Activated T-cell treated with anti-CD3 and anti-CD28 coated beads, Interleukin-2, amount 50 U/mL, for 72 hours (primary cell): ENCODE measurements at places on chromosomes 6 and 20. TPM values are rescaled to one million over a fixed set of nuclear protein-coding genes. Genes with fewer than 3 reads are reported as not detected.

DNA sequence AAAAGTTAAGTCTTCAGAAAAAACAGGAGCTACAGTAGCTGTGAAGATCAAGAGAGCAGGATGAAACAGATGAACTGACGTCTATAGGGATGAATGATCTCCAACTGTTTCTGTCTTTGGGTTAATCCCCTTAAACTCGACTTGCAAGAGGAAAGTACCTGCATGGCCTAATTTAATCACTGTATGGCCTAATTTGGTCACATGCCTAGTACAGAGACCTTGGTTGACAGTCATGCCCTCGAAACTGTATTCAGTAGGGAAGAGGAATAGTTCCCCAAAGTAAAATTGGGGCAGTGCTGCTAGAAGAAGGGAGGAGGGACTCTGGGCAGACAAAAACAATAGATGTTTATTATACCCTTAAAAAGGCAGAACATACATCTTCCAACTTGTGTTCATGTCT, 10.0 kb upstream of the SMAP1 start:
- no peak overlapping the region for H3K27ac ChIP-seq
- H3K4me1 ChIP-seq: no peaks in the 10 kb centered on the region
- DNase-seq: no peak

The PRDM1 gene
- total RNA-seq: 107 TPM

GRCh38 chr6:14040042-14040441, 77.5 kb upstream of the CD83 start:
- no peak for DNase-seq
- H3K27me3 ChIP-seq: peaks cover 40% of the 10 kb centered on the region
- peaks cover 9% of the 10 kb centered on the region for H3K4me1 ChIP-seq
- H3K27ac ChIP-seq: no peak overlapping the region

DNA sequence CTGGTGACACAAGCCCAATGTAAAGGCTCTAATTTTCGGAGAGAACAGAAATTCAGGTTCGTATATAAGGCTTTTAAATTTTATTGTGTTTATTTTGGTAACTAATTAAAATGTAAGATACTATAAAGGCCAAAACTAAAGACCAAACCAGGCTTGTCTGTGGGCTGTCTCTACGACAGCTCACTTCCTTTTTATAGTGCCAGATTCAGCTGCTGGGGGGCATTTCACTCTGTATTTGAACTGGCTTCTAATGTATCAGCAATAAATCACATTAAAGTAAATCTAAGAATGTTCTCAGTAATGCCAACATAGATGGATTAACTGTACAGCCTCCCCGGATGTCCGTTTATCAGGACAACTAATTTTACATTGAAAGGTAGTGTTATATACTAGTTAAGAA, 31.1 kb upstream of the STXBP5 start:
- H3K4me1 ChIP-seq: no peaks in the 10 kb centered on the region
- H3K27ac ChIP-seq: no peak overlapping the region
- no peak for DNase-seq
- H3K4me3 ChIP-seq: no peak overlapping the region
- no peaks in the 10 kb centered on the region for H3K36me3 ChIP-seq
- no peaks in the 10 kb centered on the region for H3K27me3 ChIP-seq

The NRN1 gene
- total RNA-seq: 2.5 TPM

DNA sequence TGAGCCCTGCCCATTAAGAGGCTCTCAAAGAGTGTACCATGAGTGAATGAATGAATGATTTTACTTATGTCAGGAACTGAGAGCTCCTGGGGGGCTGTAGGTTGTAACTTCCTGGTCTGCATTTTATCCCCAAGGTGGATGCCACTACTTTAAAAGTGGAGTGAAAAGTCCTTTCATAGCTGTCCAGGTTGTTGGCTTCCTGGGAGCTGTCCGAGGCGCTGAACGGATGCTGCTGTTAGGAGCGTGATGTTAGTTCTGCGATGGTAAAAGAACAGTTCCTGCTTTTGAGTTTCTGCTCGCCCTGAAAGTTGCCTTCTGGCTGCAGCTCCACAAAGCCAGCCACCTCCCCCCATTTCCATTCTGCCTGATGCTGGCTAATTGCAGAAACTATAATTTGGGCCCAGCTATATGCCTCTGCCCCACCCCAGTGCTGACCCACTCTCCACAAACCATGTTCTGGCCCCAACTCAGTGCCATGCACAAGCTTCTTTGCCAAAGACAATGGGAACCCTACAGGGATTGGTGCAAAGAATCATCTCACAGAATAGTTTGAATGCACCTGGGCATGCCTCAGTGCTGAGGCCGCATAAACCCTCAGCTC, 330.9 kb upstream of the CDH4 start:
- no peaks in the 10 kb centered on the region for H3K4me1 ChIP-seq
- DNase-seq: no peak
- H3K27me3 ChIP-seq: peaks cover 19% of the 10 kb centered on the region
- no peak overlapping the region for H3K4me3 ChIP-seq
- H3K27ac ChIP-seq: no peak overlapping the region

DNA sequence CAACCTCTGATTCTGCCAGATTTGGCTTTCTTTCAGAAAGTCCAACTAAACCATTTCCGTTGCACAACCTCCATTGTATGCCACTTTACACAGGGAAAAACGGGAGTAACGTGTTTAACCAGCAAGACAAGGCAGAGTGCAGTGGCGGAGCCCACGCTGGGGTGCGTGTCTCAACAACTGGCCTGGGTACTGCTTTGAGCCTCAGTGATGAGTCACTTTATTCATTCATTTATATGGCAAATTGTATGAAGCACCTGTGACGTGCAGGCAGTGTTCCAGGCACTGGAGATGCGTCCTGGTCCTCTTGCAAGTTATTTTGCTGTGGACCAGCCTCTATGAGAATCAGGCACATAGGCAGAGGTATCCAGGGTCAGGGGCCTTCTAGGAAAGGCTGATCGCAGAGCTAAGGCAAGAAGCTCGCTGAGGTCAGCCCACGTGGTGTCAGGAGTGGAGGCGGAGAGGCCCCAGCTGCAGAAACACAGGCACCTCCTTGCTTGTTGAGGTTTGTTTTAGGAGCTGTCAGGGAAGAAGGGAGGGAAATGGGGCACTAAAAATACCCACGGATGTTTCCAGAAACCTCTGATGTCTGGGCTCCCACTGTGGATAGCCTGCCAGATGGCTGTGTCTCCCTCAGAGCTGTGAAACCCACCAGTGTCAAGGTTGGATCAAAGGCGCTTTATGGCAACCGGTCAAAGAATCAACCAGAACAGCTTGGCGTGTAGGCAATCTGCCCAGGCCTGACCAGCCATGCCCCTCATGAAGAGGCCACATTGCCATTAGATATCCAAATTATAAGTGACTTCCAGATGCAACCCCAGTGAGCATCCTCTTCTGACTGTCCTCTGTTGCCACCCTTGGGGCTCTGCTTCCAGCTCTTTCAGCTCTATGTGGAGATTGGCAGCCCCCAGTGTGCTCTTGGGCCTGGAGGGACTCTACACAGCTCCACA, 157.2 kb downstream of the CD83 start:
- H3K4me1 ChIP-seq: peaks cover 65% of the 10 kb centered on the region
- H3K27ac ChIP-seq: no peak overlapping the region
- peaks cover 9% of the 10 kb centered on the region for H3K36me3 ChIP-seq
- H3K4me3 ChIP-seq: peak overlapping the region; percentile 13
- no peaks in the 10 kb centered on the region for H3K27me3 ChIP-seq

The CGA gene
- not detected for total RNA-seq

- peak overlapping the region; percentile 71 for H3K4me3 ChIP-seq
- H3K27ac ChIP-seq: peak overlapping the region; percentile 91
- H3K36me3 ChIP-seq: no peaks in the 10 kb centered on the region
- peak; percentile 61 for DNase-seq
Measured at GRCh38 chr6:35728683-35729678, 7.9 kb upstream of the ARMC12 start.

- H3K4me1 ChIP-seq: peaks cover 7% of the 10 kb centered on the region
- H3K4me3 ChIP-seq: no peak overlapping the region
- no peaks in the 10 kb centered on the region for H3K36me3 ChIP-seq
- no peak for DNase-seq
- peaks cover 23% of the 10 kb centered on the region for H3K27me3 ChIP-seq
Measured at GRCh38 chr20:24211972-24212371, 223.4 kb upstream of the GGTLC1 start.

GRCh38 chr20:13960525-13960924, 29.9 kb downstream of the SEL1L2 start:
- H3K27ac ChIP-seq: no peak overlapping the region
- no peaks in the 10 kb centered on the region for H3K27me3 ChIP-seq
- no peak overlapping the region for H3K4me3 ChIP-seq
- DNase-seq: no peak
- H3K36me3 ChIP-seq: no peaks in the 10 kb centered on the region

DNA sequence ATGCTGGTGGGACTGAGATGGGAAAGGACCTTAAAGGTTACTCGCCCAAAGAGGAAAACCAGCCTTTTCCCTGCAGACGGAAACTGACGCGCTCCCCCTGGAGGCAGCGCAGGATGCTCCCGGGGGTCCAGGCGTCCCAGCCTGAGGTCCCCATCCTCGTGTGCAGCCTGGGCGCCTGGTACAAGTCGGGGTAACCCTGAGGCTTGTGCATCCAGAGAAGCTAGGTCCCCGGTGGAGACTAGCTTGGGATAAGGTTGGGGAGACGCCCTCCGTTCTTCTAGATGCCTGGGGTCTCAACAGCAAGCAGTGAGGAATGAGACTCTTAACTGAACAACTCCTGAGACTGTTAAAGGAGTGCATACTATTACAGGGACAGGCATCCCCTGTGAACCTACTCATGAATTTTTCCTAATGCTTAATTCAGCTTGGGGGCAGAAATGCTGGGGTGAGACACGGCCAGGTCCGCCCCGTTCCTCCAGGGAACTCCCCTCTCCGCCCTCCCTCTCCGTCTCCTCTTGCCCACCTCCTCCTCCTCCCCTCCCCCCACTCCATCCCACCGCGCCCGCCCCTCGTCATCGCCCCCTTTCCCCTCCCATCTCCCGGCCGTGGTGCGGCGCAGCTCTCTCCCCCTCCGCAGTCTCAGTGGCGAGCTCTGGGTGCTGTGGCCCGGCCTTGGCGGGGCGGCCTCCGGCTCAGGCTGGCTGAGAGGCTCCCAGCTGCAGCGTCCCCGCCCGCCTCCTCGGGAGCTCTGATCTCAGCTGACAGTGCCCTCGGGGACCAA, at the start of gene PRSS35:
TSS of gene PRSS35 (plus strand) at position 634 of the 781 bp plus-strand sequence. CDS start 10,908 bp downstream, outside the sequence.
- peak; percentile 21 for DNase-seq
- H3K4me3 ChIP-seq: peak within 1 kb of the TSS; percentile 66
- no peak within 1 kb of the TSS for H3K27ac ChIP-seq
- no peaks in the 10 kb centered on the region for H3K36me3 ChIP-seq
- peaks cover 4% of the 10 kb centered on the region for H3K4me1 ChIP-seq
- H3K27me3 ChIP-seq: peaks cover 51% of the 10 kb centered on the region

DNA sequence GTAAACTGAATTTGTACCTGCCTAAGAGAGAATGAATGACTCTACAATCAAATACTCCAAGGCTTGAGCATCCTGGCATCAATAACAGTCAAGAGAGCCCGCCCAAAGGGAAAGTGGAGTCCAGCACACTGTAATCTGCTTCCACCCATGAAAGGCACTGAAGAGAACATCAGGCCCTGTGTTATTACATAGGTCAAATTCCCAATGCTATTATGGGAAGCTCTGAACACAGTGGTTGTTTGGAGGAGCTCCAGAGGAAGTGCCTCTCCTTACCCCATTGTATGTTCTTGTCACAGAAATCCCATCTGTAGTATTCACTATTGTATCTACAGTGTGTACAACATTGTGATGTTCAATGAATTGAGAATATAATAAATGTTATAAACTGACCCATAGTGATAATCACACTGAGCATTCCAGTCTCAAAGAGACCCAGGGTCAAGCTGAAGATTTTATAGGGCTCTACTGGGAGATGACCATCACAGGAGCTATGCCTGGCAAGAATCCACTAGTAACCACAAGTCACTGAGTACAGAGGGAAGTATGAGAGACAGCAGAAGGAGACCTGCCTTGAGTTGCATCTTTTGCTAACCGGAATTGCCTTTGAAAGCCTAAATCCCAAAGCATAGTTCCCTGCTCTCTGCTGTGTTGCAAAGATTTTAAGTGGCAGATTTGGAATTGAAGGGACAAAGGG, 446.7 kb downstream of the GJA1 start:
- DNase-seq: no peak
- no peak overlapping the region for H3K4me3 ChIP-seq
- no peaks in the 10 kb centered on the region for H3K27me3 ChIP-seq
- H3K27ac ChIP-seq: no peak overlapping the region
- no peaks in the 10 kb centered on the region for H3K36me3 ChIP-seq

The PLG gene
- total RNA-seq: 0.49 TPM

GRCh38 chr20:50096237-50096636, 16.7 kb downstream of the UBE2V1 start:
- peak overlapping the region; percentile 82 for H3K27ac ChIP-seq
- no peaks in the 10 kb centered on the region for H3K27me3 ChIP-seq

- peaks cover 59% of the 10 kb centered on the region for H3K4me1 ChIP-seq
- no peak for DNase-seq
- H3K27ac ChIP-seq: no peak overlapping the region
- no peak overlapping the region for H3K4me3 ChIP-seq
- H3K27me3 ChIP-seq: peaks cover 4% of the 10 kb centered on the region
Measured at GRCh38 chr20:8154638-8155037, 22.6 kb downstream of the PLCB1 start.

DNA sequence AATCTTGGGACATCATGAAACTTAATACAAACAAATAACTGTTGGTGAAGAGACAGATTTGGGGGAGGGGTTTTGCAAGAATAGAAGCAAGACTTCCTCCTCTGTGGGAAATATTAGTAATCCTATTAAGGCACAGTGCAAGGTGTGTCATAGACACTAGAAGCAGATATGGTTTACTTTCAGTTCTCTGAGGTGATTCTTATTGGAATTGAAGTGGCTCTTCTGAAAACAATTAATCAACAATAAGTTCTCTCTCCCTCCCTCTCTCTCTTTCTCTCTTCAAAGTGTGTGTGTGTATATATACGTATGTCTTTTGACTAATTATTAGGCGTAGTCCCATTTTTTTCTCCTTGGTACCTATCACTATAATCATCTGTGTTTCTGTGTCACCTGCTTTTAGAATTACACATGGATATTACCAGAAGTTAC, 99.8 kb downstream of the HIVEP2 start:
- no peak for DNase-seq
- H3K36me3 ChIP-seq: no peaks in the 10 kb centered on the region
- peaks cover 96% of the 10 kb centered on the region for H3K4me1 ChIP-seq
- no peaks in the 10 kb centered on the region for H3K27me3 ChIP-seq

The APOM gene
- 5.0 TPM for total RNA-seq

The HCK gene
- 0.50 TPM for total RNA-seq

The CASS4 gene
- 3.5 TPM for total RNA-seq

- no peak for DNase-seq
- H3K4me3 ChIP-seq: no peak overlapping the region
- no peaks in the 10 kb centered on the region for H3K4me1 ChIP-seq
- H3K36me3 ChIP-seq: no peaks in the 10 kb centered on the region
Measured at GRCh38 chr20:12999201-12999600, 9.6 kb upstream of the SPTLC3 start.

The SALL4 gene
- total RNA-seq: 0.10 TPM

The C6orf52 gene
- 2.7 TPM for total RNA-seq

- no peak overlapping the region for H3K27ac ChIP-seq
- no peak for DNase-seq
- H3K27me3 ChIP-seq: peaks cover 6% of the 10 kb centered on the region
- H3K36me3 ChIP-seq: no peaks in the 10 kb centered on the region
- no peak overlapping the region for H3K4me3 ChIP-seq
Measured at GRCh38 chr20:57047281-57048026, 219.0 kb downstream of the BMP7 start.

The OVOL2 gene
- 0.25 TPM for total RNA-seq

The HLA-G gene
- not detected for total RNA-seq

- H3K36me3 ChIP-seq: peaks cover 46% of the 10 kb centered on the region
- H3K4me3 ChIP-seq: no peak overlapping the region
- no peak for DNase-seq
- peaks cover 92% of the 10 kb centered on the region for H3K4me1 ChIP-seq
Measured at GRCh38 chr20:38812182-38812581, 6.7 kb downstream of the PPP1R16B start.
